Adipose tissue (tissue), 3 donors: ENCODE measurements at places on chromosomes 4 and X. TPM values are rescaled to one million over a fixed set of nuclear protein-coding genes. Genes with fewer than 3 reads are reported as not detected.

The GPR82 gene
- not detected for polyA plus RNA-seq

The UFSP2 gene
- polyA plus RNA-seq: 18.2 TPM

The GAGE12J gene
- not detected for polyA plus RNA-seq

The WNK3 gene
- 0.15 TPM for polyA plus RNA-seq

The PTTG2 gene
- polyA plus RNA-seq: not detected

The VSIG1 gene
- polyA plus RNA-seq: 5.3 TPM

The NDNF gene
- 2.9 TPM for polyA plus RNA-seq

The EOLA2 gene
- polyA plus RNA-seq: 20.8 TPM

The CHRDL1 gene
- 111 TPM for polyA plus RNA-seq

The PRSS12 gene
- polyA plus RNA-seq: 0.56 TPM

The HPGD gene
- 0.52 TPM for polyA plus RNA-seq

The BTC gene
- polyA plus RNA-seq: 0.65 TPM

The UGT2B10 gene
- polyA plus RNA-seq: not detected

The ITM2A gene
- polyA plus RNA-seq: 28.3 TPM

The KIF4A gene
- 0.34 TPM for polyA plus RNA-seq

The SEC24B gene
- 9.7 TPM for polyA plus RNA-seq

The SLBP gene
- 13.8 TPM for polyA plus RNA-seq

The TCEAL9 gene
- polyA plus RNA-seq: 205 TPM

The TSPAN7 gene
- 13.4 TPM for polyA plus RNA-seq

The GC gene
- polyA plus RNA-seq: 14.9 TPM

The RTL5 gene
- 3.7 TPM for polyA plus RNA-seq

The TENM3 gene
- polyA plus RNA-seq: 1.8 TPM

The CXCR3 gene
- 0.22 TPM for polyA plus RNA-seq

The CFI gene
- 26.8 TPM for polyA plus RNA-seq

The GLA gene
- 29.5 TPM for polyA plus RNA-seq

The SYNPO2 gene
- 2.2 TPM for polyA plus RNA-seq

The TMPRSS11E gene
- polyA plus RNA-seq: not detected

The ARHGAP6 gene
- polyA plus RNA-seq: 7.8 TPM

The MAGEA9B gene
- polyA plus RNA-seq: not detected

The UGT2B11 gene
- polyA plus RNA-seq: not detected

The MAGEB1 gene
- polyA plus RNA-seq: not detected

The ZNF157 gene
- polyA plus RNA-seq: not detected

The CTAG1B gene
- not detected for polyA plus RNA-seq

The IL3RA gene
- polyA plus RNA-seq: 18.5 TPM

The MAGEB2 gene
- polyA plus RNA-seq: not detected

The ABLIM2 gene
- polyA plus RNA-seq: 4.6 TPM

The VCX3B gene
- not detected for polyA plus RNA-seq

The APOOL gene
- 5.7 TPM for polyA plus RNA-seq

The CT47B1 gene
- polyA plus RNA-seq: not detected
